Prostate gland (tissue), 2 donors: ENCODE measurements at places on chromosomes 13 and 19.

DNA sequence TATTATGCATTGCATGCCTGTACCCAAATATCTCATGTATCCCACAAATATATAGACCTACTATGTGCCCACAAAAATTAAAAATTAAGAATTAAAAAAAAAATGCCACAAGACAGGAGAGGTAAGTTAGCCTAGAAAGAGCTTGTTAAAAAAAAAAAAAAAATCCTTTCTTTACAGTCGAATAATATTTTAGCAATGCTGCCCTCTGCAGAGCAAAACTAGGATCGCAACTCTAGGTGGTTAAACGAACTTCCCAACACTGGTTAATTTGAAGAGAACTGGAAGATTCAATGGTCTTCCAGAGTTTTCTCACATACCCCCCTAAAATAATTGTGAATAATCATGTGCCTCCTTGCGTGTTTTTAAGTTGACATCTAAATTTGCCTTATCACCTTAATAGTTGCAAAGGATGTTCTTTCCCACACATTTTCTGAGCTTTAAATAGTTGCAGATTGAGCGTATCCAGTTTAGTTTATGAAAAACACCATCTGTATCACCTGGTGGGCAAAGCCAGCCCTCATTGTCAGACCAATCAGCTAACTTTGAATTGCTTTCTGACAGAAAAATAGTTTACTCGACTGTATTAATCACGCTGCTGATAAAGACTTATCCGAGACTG is 47.4 kb upstream of the RCBTB2 start:
- DNase-seq = peak; percentile 79

DNA sequence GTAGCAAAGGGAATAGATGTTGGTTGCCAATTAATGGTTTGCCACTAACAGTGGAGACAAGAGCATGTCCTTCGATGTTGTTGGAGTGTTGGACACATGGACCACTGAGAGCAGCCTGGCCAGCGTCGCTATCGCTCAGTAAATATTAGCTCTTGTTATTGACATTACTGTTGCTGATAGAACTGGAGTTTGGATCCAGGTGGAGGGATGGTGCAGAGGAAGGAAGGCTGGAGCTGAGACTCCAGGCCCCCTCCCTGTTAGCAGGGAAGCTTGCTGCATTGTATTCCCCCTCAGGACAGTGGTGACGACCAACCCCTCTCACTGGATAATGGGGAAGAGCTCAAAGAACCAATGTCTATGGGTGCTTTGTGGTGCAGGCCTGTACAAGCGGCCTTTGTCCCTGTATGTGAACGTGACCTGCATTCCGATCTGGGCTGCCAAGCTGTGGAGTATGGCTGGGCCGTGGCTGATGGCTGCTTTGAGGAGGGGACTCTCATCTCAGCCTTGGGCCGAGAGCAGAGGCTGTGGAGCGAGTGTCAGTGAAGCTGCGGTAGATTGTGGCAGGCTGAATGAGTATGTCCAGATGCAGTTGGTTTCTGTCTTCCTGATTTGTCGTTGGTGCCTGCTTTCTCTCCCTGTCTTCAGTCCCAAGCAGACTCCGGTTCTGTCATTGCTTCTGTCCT is 7.0 kb downstream of the CLASRP start:
- DNase-seq = no peak

GRCh38 chr13:51191743-51192142 is 30.5 kb upstream of the FAM124A start:
- DNase-seq = no peak

DNA sequence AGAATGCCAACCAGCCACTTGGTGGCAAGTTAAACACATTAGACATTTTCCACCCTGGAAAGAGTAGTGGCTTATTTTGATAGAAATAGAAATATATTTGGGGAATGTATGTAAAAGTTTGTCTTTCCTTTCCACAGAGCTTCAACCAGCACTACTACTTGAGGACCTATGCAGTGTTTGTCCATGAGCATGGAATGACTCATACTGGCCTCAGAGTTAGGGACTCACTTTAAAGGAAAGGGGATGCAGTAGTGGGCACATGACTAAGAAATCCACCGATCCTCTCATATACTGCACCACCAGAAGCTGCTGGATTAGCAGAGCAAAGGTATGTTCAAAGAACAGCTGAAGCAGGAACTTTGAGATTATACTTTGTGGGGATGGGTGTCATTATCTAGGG is 62.6 kb downstream of the LACC1 start:
- no peak for DNase-seq

GRCh38 chr19:20278342-20278741 is 111.3 kb downstream of the ZNF486 start:
- no peak for DNase-seq

- DNase-seq = no peak
Observed at GRCh38 chr19:27392027-27392632, 1820.8 kb downstream of the UQCRFS1 start.
